Stimulated activated CD8-positive, alpha-beta memory T cell treated with anti-CD3 and anti-CD28 coated beads, Interleukin-15, amount 100 ng/mL, for 4 hours (primary cell): ENCODE measurements at places on chromosomes 6 and 20.

DNA sequence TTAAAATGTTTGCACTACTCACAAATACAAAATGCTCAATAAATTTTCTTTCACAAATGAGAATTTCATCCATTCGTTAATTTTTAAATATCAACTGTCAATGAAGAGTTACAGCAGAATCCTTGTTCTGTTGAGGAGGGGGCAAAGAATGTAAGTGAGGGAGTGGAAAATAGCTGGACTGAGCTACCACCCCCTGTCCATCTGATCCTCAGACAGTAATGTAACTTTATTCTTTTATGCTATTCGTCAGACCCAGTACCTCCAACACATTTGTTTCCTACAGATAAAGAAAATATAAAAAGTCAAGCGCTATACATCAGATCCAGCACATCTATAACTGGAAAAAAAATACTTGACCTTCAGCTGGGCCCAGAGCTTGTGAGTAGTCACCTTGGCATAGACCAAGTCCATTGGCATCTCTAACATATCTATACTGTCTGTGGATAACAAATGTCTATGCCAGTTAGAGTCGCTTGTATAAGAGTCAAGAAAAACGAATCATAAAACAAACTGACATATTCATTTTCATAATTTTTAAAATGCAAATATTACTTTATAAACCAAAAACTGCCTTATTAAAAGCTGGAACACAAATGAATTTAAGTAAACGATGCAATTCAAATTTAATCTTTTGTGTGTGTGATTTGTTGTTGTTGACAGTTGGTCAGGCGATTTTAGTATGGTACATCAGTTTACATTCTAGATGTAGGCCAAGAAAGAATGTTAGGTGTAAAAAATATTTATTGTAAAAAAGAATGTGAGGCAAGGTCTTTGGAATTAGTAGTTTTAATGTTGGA, 57.2 kb upstream of the HFE start:
- no peak for DNase-seq

- no peak for DNase-seq
Observed at GRCh38 chr6:141548966-141549365, 583.8 kb upstream of the GJE1 start.

DNA sequence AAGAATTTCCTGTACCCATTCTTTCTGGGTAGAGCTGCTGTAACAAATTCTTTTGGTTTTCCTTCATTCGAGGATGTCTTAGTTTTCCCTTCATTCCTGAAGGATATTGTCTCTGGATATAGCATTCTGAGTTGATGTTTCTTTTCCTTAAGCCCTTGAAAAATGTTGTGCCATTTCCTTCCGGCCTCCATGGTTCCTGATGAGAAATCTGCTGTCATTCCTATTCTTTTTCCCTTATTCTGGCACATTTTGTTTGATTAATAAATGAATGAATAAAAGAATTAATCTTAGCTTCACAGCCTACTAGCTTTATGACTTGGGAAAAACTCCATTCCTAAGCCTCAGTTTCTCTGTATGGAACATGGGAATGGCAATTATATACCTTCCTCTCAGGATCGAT, 173.1 kb downstream of the EYA2 start:
- no peak for DNase-seq

GRCh38 chr6:15510536-15511247, 152.1 kb downstream of the DTNBP1 start:
- DNase-seq: no peak

- DNase-seq: no peak
Observed at GRCh38 chr6:84618836-84619235, 145.6 kb downstream of the TBX18 start.

DNA sequence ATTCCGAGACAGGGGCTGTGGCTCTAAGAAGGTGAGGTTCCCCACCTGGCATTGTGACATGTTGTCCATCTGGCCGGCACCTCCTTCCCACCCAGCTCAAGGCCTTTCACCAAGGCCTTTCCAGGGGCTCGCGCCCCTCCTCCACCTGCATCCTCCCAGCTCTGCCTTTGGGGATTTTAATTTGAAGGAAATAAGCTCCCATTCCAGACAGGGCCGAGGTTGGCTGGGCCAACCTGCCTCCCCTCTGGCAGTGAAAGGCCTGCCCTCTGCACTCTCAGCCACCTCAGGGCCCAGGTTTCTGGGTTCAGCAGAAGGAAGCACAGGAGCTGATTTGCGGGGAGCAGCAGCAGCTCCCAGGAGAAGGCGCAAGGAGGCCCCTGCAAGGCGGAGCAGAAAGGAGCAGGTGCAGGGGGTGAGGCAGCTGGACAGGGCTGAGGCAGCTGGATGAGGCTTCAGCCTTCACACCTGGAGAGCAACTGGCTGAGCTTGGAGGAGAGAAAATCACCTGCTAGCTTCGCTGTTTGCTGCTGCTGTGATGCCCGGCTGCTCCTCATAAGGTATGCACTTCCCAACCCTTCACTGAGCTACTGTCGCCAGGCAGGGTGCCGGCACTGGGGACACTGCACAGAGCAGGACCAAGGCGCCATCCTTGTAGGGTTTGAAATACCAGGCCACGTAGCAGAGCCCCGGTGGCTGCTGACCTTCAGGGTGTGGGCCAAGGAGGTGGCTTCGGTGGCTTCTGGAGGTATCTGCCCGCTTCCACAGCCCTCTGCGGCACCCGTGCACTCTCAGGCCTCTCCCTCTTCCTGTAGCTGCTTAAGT, 147.0 kb downstream of the SYNDIG1 start:
- DNase-seq: no peak

GRCh38 chr6:134772671-134773360, 177.1 kb downstream of the ALDH8A1 start:
- DNase-seq: no peak

GRCh38 chr6:86152546-86152945, 509.9 kb upstream of the SYNCRIP start:
- no peak for DNase-seq

DNA sequence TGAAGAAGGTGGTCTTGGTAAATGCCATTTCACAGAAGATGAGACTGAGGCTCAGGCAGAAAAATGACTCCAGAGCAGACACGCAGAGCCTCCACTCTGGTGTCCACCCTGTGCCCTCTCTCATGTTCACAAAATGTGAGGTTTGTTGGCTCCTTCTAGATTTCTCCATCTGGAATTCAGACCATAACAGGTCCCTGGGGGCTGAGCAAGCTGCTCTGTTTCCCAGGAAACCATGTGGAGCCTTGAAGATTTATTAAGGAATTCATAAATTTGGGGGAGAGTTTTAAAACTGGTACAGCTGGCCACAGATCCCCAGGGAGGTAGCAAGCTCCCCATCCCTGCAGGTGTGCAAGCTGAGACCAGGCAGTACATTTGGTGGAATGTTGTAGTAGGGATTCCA, 38.8 kb upstream of the SIRPA start:
- DNase-seq: no peak

- DNase-seq: no peak
Observed at GRCh38 chr20:36454698-36455427, 86.5 kb upstream of the MYL9 start.

DNA sequence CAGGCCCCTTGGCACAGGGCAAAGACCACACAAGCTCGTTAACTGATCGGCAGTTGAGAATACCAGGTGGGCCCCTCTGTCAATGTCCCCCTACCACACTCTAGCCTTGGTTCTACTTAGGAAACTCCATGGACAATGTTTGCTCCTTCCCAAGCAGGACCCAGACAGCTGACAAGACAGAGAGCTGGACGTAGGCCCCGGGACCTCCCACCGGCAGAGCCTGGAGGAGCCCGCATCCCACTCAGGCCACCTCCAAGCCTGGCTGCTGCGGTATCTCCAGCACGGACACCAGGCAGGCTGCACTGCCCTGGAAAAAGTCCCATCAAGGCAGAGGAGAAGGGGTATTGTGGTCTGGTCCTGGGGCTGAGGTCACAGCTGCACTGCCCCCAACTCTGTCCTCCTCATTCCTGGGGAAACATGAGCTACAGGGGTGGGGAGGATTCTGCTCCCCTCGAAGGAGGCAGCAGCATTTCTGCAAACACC, 6.2 kb upstream of the GRM4 start:
- no peak for DNase-seq

DNA sequence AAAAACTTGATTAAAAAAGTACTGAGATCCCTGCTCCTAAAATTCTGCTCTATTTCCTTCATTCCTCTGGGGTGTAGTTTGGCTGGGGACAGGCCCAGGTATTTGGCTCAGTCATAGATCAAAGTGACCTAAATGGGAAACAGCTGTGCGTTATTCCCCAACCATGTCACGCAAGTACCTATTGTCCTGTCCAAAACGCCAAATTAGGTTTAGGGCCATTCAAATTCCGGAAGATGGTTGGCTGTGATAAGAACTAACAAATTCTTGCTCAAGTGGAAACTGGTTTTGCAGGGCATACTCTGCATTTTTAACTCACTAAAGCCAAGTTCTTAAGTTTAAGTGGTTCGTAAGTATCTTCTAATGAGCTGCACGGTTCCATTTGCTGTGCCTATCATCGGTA, 147.6 kb upstream of the TMEM170B start:
- DNase-seq: no peak

DNA sequence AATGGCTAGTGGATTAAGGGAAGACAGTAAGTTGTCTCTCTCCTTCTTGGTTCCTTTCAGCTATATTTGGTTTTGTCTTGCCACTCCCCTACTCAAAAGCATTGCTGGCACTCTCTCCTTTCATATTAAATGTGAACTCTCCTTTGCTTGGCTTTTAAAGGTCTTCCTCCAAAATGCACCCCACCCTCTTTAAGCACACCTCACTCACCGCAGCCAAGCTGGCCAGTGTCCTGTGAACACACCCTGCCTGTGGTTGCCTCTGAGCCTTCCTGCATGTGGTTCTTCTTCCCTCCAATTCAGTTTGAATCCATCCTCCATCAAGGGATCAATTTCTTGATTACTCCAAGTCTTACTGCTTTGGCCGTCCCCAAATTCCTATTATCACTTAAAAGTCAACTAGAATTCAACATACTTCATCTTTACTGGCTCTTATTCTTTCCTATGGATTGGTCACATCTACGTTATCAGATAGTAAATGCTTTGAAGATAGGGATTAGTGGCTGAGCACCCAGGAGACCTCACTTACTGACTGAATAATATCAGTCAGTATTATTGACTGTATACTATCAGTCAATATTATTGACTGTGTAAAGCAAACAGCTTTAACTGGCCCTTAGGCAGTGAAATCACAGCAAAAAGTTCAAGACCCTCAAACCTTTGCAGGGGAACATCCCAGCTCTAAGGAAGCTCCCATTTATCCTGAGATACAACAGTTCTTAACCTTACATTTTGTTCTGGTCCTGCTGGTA, 41.6 kb upstream of the SPDEF start:
- no peak for DNase-seq

GRCh38 chr6:43095939-43096338, 19.8 kb downstream of the PTK7 start:
- no peak for DNase-seq

DNA sequence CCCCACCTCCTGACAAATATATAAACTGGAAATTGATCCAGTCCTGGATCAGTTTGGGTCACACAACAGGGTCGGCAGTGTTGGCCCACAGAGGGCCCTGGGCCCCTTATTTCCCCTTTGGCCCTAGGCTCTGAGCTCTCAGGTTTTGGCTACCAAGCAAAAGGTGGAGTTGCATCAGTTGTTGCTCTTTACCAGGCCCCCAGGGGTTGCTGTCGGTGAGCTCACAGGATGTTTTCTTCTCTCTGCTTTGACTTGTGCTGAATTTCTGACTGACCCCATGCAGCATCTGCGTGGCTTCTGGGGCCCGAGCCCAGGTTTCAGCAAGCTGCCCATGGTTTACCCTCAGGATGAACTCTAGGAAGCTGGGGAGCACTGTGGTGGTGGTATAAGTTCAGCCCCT, 44.6 kb downstream of the PPARD start:
- no peak for DNase-seq

DNA sequence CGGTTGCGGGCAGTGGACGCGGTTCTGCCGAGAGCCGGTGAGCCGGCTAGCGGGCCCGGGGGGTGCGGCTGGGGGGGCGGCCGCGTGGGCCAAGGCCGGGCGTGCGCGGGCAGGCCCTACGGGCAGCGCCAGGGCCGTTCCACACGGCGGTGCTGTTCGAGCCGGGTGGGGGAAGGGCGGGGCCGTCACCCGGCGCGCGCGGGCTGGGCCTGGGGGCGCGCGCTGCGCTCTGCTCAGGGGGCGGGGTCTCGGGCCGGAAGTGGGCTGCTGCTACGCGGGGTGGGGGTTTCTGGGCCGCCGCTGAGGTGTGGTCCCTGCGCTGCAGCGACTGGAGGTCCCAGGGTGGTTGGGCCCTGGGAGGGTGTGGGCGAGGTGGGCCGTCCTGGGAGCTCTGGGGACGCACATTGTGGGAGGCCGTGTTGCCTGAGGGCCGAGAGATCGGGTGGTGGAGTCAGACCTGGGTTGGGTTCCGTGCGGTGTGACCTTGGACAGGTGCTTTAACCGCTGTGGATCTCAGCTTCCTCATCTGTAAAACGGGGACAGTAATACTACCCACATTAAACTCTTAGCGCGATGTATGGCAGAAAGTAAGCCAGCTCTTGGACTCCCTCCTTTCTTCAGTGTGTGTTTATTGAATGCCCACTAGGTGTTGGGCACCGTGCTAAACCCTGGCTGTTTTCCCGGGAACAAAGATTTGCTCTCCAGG, 391 bp downstream of the MAPRE1 start:
- no peak for DNase-seq

- peak; percentile 1 for DNase-seq
Observed at GRCh38 chr6:128519132-128519930, 1.1 kb downstream of the PTPRK start.

DNA sequence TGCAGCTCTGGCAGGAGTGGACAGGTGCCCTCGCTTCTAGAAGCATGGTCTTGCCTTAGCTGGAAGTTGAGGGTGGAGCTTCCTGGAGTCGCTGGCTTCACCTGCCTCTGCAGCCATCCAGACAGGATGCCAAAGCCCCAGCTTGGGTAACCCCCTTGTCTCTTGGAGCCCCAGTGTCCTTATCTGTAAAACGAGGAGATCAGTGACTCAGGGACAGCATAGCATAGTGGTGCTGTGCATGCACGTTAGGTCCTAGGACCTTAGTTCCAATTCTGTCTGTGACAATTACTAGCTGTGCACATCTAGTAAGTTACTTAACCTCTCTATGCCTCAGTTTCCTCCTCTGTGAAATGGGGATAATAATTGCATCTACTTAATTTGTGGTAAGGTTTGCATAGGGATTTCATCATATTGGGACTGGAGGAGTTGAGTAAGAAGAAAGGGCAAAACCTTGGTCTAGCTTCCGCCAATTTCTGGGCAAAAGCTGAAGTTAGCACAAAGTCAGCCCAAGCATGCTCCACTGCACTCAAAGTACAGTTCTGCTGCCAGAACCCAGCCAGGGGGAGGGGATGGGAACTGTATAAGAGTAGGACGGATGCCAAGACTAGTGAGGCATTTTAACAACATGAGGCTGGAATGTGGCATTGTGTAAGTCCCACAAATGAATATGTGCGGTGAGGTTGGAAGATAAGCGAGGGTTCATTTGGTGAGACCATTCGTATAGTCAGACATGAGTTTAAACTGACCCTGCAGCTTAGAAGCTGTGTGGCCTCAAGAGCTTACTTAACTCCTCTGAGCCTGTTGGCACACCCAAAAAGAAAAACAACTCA, 24.5 kb downstream of the TOX2 start:
- no peak for DNase-seq

GRCh38 chr20:492159-492558, 29.8 kb upstream of the TBC1D20 start:
- no peak for DNase-seq
